ENCODE measurements at places on chromosomes 4 and X.

DNA sequence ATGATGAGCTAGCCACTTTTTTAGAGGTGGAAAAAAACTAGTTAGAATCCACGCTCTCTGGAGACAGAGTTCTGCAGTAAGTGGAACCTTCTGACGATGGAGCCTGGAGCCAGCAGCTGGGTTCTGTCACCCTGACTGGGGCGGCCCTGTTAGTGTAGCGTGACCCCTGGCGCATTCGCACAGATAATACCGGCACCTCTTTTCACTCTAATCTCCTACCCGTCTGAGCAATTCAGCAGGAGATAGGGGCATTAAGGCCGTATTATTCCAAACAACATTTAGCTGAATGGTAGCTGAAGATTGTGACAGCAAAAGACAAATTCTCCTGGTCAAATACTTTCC, 292.6 kb downstream of the FBXO8 start:
- DNase-seq: no peak

GRCh38 chr4:146095860-146096259, 79.7 kb upstream of the LSM6 start:
- DNase-seq: no peak

GRCh38 chr4:153383131-153383530, 38.6 kb downstream of the MND1 start:
- peak; percentile 7 for DNase-seq

- DNase-seq: no peak
Measured at GRCh38 chr4:13498469-13498868, 14.3 kb upstream of the RAB28 start.

DNA sequence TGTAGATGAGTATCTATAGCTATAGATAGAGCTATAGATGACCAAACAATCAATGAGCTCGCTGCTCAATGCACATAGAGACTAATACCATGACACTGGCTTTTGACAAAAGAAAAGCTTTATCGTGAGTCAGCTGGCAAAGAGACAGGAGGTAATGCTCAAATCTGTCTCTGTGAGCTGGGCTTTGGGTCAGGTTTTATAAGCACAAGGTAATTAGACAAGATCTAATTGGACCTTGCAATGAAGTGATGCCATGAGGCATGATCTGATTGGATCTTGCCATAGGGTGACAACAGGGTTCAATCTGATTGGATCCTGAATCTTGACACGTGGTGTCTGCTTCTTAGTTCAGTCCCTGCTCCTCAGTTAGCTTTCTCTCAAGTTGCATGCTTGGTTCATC, 180.7 kb upstream of the MXRA5 start:
- peak; percentile 53 for DNase-seq

GRCh38 chrX:101482296-101482695, 3.0 kb upstream of the ARMCX4 start:
- DNase-seq: peak; percentile 59

- no peak for DNase-seq
Measured at GRCh38 chr4:3112201-3112600, 37.7 kb downstream of the HTT start.

DNA sequence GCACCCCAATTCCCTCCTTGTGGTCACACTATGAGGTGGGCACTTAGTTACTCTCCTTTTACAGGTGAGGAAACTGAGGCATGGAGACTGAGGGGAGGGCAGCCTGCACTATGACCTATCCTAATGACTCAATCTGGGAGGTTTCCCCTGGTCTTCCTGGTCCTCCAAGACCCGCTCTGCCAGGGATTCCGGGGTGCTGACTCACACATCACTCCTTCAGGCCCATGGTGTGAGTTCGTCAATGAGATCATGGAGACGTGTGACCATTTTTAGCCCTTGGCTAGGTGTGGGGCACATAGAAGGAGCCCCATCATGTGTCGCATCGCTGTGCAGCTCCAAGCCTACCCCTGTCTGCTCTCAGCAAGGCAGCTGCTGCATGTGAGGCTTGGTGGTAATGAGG, 32.4 kb upstream of the BCOR start:
- peak; percentile 80 for DNase-seq

DNA sequence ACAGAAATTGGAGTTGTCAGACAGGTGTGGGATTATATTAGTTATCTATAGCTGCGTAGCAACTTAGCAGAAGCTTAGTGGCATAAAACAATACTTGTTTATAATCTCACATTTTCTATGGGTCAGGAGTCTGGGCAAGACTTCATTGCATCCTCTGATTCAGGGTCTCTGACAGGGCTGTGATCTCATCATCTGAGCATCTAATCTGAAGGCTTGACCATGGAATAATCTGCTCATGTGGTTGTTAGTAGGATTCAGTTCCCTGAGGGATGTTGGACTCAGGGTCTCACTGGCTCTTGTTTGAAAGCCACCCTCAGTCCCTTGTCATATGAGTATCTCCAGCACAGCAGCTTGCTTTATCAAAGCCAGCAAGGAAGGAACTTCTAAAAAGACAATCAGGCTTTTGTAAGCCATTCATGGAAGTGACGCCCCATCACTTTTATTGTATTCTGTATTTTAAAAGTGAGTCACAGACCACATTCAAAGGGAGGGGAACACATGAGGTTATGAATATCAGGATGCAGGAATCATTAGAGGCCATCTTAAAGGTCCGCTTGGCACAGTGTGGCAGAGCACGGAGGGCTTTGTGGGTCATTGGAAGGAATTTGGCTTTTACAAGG, 37.2 kb upstream of the FAM9B start:
- peak; percentile 36 for DNase-seq

DNA sequence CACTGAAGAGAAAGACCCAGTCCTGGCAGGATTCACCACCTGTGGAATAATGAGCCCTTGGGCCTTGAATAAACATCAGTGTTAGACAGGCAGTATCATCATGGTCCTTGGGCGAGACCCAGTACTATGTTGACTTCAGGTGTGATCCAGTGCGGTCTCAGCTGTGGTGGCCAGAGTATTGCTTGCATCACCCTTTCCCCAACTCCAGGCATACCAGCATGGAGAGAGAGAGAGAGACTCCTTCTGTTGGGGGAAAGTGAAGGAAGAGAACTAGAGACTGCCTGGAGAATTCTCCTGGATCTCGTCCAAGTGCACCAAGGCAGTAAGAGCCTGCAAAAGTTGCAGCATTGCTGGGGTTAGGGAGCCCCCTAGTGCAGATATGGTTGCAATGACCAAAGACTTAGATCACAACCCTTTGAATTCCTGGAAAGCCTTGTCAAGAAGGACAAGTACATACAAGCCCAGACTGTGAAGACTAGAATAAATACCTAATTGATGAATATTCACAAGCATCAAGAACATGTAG, 61.1 kb upstream of the VAMP7 start:
- peak; percentile 75 for DNase-seq

DNA sequence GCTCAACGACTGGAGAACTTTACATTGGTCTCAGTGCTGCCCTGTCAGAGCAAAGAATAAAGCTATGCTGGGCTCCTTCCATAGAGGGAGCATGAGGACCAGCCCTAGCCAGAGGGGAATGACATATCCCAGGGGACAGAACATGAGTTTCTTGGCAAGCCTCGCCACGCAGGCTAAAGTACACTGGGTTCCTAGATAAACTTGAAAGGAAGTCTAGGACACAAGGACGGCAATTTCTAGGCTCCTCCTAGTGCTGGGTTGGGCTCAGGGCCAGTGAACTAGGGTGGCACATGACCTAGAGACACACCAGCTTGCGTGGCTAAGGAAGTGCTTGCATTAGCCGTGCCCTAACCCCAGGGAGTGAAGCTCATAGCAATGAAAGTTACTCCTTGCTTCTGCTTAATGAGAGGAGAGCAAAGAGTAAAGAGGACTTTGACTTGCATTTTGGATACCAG, 141.0 kb downstream of the MAB21L2 start:
- DNase-seq: no peak

DNA sequence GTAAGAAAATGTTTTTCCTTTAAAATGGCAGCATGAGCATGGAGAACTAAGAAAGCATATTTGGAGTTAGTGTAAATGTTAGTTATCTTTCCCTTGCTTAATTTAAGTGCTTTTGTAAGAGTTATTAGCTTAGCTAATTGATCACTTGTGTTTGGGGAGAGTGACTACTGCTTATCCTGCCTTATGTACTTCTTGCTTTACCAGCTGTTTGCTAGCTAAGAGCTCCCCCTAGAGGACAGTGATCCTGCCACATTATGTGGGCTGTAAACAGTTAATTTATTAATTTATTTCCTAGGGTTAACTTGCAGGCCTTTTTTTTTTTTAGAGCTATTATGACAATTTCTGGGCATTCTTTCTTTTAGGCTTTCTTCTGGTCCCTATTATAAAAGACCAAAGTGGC, 435.8 kb downstream of the MAGEB5 start:
- no peak for DNase-seq

DNA sequence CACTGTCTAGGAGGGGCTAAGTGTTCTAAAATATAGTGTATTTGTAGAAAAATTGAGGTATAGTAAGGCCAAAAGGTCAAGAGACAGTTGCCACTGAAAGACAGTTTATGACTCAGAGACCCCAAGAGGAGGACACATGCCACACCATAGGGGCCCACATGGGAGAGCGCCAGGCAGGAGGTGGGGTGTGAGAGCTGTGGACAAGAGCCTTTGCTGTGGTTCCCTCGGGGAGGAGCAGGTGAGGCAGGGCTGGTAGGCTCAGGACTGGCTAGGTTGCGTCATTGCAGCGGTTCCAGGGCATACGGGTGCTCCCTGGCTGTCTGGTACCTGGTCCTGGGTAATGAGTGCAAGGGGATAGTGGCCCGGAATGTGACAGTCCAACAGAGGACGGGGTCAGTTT, 37.6 kb downstream of the CCNQ start:
- DNase-seq: no peak

Measured in astrocyte (in vitro differentiated cells and primary cell).